ENCODE measurements at places on chromosomes 13 and 19. TPM values are rescaled to one million over a fixed set of nuclear protein-coding genes. Genes with fewer than 3 reads are reported as not detected.

Gene ZNF112
- total RNA-seq, result 12.3 TPM

Gene ATP7B
- 19.3 TPM for total RNA-seq

Gene FPR2
- total RNA-seq, result 0.74 TPM

Gene IGSF23
- not detected for total RNA-seq

Gene ATP4A
- total RNA-seq, result not detected

Gene IZUMO1
- 3.3 TPM for total RNA-seq

Gene ZNF566
- 10.4 TPM for total RNA-seq

Gene MEDAG
- total RNA-seq, result 0.77 TPM

Gene SAFB2
- total RNA-seq, result 85.5 TPM

Gene RFXAP
- total RNA-seq, result 6.3 TPM

Gene KLK8
- not detected for total RNA-seq

Gene SHFL
- total RNA-seq, result 9.2 TPM

Gene NCAN
- 0.05 TPM for total RNA-seq

Gene ERVV-1
- total RNA-seq, result not detected

All from endothelial cell (in vitro differentiated cells).